ENCODE measurements at places on chromosomes 4 and X.

- DNase-seq, result no peak
Observed at GRCh38 chr4:176031922-176032321, 33.7 kb upstream of the WDR17 start.

GRCh38 chr4:133943081-133943480 lies 258.5 kb downstream of the PABPC4L start:
- no peak for DNase-seq

DNA sequence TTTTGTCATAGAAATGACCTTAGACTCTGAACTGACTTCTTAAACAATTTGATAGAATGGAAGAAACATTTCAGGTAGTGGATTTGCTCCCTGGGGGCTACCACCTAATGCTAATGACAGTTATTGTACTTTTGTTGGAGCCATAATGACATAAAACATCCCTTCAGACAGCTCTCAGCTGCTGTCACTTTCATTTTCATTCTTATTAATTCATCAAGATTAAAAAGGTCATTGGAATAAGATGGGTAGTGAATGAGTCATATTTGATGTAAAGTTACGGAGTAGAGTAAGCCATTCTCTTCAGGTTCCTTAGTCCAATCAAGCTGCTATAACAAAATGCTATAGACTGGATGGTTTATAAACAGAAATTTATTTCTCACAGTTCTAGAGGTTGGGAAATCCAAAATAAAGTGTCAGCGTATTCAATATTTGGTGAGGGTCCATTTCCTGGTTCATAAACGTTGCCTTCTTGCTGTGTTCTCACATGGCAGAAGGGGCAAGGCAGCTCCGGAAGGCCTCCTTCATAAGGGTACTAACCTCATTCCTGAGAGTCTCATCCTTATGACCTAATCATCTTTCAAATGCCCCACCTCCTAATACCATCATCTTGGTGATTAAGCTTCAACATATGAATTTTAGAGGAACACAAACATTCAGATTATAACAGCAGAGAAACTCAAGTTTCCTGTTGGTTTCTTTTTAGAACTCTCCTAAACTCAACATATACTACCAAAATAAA lies 268.5 kb downstream of the ARAP2 start:
- DNase-seq, result no peak

DNA sequence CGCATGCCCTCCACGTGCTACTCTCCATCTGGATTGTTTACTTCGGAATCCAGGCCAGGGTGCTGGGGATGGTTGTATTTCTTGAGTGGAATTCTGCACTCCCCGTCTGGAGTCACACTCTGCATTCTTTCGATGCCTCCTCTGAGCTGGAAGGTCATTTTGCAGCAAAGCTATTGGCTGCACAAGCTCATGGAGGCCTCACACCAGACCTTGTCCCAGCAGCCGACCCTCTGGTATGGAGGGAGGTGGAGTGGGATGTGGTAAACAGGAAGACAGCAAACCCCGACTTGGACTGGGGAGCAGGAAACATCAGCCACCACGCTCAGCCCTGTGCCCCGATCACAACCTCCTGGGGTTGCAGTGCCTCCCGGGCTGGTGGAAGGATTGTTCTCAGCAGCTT lies 225.3 kb upstream of the LNX1 start:
- DNase-seq, result peak; percentile 86

GRCh38 chr4:181845617-181846016 lies 397.6 kb upstream of the TENM3 start:
- DNase-seq, result no peak

- no peak for DNase-seq
Observed at GRCh38 chrX:152658302-152658701, 20.6 kb downstream of the GABRQ start.

DNA sequence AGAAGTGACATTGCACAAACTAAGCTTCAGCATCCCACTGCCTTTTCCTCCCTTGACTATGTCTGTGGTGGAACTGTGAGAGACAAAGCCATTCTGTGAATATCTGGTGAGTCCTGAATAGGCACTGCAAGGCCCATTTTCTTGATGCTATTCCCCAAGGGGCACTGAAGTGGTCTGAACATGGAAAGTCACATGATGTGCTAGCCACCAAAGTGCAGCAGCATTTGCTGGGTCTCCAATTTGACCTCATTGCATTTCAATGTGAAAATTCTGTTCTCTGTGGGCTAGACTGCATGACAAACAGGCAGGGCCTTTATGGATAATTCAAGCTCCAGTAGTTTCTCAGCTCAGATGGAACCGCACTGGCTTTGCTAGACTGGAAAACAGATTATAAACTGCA lies 627.4 kb upstream of the BOD1L1 start:
- DNase-seq, result no peak

DNA sequence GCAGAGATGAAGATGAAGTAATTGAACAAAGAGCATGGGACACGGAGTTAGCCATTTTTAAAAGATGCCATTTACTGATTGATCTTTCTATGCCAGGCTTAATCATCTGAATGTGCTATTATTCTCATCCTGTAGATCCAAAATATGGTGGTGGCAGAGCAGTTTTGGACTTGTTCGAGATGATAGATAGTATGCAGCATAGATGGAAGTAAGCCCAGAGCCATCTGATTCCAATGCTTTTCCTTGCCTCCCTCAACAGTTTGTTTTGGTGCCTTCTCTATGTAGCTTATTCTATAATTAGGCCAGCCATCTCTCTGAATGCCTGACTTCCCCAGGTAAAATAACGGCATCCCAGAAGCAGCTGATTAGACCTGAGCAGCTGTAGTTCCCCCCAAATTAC lies 152.6 kb upstream of the CLNK start:
- DNase-seq, result no peak

- DNase-seq, result no peak
Observed at GRCh38 chr4:119233750-119234149, 21.2 kb downstream of the USP53 start.

GRCh38 chr4:36233567-36234266 lies 10.6 kb downstream of the ARAP2 start:
- no peak for DNase-seq

- DNase-seq, result no peak
Observed at GRCh38 chr4:79756140-79756895, 316.7 kb downstream of the ANTXR2 start.

DNA sequence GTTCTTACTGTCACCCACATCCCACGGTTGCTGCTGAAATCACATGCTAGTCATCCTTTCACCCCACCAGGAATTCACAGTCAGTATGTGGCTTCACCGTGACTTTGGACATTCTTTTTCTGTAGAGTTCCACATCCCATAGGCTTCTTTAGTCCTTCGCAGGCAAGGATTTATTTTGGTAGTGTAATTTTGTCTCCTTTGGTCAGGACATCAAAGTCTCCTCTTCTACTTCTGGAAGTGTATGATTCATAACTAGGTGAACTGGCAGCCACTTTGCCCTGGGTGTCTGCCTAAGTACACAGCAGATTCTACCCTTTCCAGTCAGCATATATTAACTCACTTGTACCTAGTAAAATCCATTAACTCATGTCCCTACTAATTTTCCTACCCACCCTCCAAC lies 38.3 kb upstream of the MMAA start:
- no peak for DNase-seq

DNA sequence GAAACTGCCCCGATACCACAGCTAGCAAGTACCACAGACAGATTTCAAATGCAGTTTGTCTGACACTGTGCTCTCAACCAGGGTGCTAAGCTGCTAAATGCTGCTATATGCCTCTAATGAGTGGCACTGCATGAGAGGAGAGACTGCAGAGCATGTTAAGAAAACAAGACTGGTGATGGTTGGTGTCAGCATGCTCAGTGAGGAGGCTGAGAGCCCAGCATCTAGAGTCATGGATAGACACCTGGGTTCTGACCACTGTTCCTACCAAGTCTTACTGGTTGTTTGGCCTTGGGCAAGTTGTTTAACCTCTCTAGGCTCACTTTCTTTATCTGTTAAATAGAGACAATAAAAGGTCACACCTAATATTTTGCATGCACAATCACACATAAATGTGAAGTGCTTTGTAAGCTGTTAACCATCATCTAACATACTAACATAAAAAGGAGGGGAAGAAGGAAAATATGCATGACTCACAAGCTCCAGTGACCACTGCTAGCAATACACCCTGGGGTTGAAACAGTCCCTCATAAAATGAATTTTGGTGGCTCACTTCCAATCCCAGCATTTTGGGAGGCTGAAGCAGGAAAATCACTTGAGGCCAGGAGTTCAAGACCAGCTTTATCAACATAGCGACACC lies 20.7 kb downstream of the HHIP start:
- DNase-seq, result peak; percentile 28

- peak; percentile 11 for DNase-seq
Observed at GRCh38 chr4:48290146-48290772, 20.6 kb upstream of the TEC start.

DNA sequence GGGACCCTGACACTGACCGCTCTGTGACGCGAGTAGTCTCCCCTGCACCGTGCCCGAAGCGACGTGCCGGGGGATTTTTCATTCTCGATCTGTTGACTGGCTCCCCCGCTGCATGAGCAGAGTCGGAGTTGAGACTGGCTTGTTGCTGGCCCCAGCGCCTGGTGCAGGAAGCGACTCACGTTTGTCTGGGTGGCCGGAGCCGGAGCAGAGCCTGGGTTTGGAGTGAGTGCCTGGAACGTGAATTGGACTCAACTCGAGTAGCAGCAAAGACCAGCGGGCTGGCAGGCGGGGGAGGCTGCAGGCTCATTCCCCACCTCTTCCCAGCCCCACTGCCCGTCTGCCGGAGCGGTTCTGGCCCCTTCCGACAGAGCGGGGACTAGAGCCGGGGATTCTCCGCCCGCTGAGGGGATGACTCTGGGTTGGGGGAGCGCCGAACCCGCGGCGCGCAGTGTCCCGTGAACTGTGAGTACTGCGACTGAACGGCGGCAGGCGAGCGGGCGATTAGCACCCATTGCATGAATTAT lies 554 bp downstream of the PCDH7 start:
- peak; percentile 9 for DNase-seq

DNA sequence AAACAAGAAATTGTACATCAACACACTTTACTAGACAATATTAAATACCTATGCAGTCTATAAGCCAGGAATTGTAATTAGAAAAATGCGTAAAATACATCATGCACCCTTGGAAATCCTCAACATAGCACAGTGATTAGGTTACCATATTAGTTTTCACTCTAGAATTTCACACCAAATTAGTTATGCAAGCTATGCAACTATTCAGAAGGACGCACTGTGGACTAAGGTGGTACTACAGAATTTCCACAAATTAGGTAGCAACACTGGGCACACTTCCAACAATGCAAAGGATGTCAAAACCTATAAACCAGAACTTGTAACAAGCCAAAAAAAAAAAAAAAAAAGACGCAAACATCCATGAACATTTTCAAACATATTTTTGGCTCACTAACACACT lies 71.1 kb upstream of the ZCCHC13 start:
- DNase-seq, result peak; percentile 18

DNA sequence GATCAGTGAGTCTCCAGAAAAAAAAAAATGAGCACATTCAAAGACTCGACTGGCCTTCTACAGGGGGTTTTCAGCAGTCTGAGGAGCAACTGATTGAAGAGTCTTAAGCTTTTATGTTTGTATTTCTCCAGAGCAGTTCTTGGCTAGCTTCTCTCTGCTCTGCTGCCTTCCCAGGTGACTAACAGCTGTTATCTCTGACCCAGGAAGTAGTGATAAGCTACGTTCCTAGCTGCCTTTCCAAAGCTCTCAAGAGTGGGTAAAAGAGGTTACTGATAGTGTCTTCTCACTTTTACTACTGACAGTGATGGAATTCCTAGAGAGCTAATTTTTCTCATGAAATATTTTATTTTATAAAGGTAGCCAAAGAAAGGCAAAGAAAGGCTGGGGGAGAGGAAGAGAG lies 66.6 kb downstream of the ENOX2 start:
- no peak for DNase-seq

- DNase-seq, result no peak
Observed at GRCh38 chr4:30443289-30443688, 276.9 kb upstream of the PCDH7 start.

DNA sequence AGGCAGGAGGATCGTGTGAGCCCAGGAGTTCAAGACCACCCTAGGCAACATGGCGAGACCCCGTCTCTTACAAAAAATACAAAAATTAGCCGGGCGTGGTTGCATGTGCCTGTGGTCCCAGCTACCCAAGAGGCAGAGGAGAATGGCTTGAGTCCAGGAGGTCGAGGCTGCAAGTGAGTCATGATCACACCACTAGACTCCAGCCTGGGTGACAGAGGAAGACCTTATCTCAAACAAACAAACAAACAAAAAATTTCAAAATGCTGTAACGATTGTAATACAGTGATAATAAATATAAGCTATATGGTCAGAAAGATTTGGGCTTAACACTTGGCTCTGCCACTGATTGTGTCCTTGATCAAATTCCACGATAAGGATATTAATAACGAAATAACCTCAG lies 24.2 kb downstream of the SLC25A4 start:
- no peak for DNase-seq

GRCh38 chr4:63728480-63729177 lies 680.6 kb downstream of the TECRL start:
- DNase-seq, result no peak

DNA sequence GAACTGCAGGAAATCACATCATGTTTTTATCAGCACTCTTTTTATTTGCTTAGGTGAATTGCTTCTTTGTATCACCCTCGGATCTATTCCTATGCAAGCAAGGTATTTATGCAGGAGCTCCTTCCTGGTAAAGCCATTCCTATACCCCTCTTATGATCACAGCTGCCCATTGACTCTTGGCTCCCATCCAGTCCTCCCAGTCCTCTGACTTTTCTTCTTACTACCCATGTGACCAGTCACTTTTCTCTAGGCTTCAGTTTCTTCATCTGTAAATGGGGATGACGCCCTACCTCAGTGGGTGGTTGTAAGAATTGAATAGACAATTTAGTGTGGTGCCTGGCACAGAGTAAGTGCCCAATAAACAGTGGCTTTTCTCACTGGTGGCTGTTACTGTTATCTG lies 144.9 kb downstream of the FHIP1A start:
- no peak for DNase-seq

- DNase-seq, result peak; percentile 99
Observed at GRCh38 chr4:183348706-183349659, 26.8 kb upstream of the CLDN24 start.

- peak; percentile 98 for DNase-seq
Observed at GRCh38 chr4:142379277-142380051, 466.6 kb downstream of the INPP4B start.

GRCh38 chrX:10798041-10798440 lies 177.7 kb upstream of the MID1 start:
- DNase-seq, result no peak

DNA sequence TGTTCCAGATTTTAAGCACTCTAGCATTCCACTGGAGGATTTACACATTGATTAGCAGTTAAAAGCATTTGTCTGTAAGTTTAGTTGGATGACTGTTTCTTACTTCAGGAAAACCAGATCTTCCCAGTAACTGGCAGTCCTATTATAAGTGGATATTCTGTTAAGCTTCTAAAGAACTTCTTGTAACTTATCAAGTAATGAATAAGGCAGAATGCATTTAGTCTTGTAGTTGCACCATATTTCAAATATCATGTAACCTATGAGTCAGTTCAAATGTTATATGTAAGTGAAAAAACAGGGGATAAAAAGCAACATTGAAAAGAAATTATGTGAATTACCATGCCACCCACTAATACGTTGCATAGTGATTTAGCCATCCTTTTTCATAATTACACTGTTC lies 30.2 kb upstream of the TENM3 start:
- no peak for DNase-seq
